ENCODE measurements at places on chromosomes 2 and 18.

DNA sequence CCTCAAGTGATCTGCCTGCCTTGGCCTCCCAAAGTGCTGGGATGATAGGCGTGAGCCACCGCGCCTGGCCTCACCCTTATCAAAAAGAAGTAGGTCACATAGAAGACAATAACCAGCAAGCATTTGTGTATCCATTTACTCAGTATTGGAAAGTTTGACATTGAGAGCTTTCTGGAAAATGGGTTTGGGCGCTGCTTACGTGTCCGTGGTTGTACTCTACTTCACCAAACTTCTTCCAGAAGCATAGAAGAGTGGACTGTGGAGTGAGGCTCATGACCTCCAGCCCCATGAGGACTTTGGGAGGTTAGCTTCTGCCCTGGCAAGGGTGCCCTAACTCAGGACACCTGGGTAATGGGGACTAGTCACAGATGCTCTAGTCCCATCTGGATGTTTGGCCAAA, 3.7 kb upstream of the ODC1 start:
- no peak for DNase-seq

DNA sequence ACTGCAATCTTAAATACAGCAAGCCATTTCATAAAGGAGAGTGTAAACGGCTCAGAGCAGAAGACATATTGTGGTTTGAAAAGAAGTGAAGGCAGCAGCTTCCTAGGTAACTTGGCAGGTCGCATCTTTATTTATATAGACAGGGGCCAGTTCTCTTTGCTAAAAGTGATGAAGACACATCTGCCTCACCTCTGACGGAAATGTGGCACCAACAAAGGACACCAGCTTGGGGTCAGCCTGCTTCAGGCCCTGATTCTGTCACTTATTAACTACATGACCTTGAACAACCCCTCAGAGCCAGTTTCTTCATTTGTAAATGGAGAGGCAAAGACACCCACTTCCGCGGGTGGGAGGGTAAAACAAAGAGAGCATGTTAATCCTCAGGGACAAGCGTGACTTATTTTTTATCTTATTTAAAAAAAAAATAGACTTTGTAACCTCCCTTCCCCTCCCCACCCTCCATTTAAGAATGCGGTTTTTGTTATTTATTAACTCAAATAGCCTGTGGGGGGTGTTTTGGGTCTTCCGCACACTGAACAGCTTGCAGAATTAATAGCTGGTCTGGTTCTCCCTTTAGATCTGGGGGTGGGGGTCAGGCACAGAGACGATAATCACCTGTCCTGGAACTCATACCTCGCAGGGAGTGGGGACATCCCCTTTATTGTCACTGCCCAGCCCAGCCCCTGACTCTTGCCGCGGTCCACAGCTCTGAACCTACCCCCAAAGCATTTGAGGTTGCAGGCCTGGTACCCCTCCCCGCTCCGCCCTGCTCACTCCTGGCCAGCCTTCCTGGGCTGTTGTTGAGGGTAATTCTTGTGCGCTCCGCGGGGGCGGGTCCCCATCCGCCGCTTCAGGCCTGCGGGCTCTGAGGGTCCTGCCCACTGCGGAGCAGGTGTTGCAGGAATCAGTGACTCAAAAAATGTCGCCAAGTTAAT, 64.2 kb upstream of the TMEM17 start:
- no peak for DNase-seq

GRCh38 chr2:165002638-165003037, 47.3 kb upstream of the SLC38A11 start:
- DNase-seq: no peak

- peak; percentile 28 for DNase-seq
Measured at GRCh38 chr2:206250041-206250897, 24.2 kb upstream of the ZDBF2 start.

- DNase-seq: no peak
Measured at GRCh38 chr2:204312105-204312504, 233.2 kb upstream of the PARD3B start.

- DNase-seq: no peak
Measured at GRCh38 chr2:237568121-237568660, 1.8 kb downstream of the PRLH start.

- no peak for DNase-seq
Measured at GRCh38 chr18:12604445-12605007, 53.4 kb downstream of the SPIRE1 start.

DNA sequence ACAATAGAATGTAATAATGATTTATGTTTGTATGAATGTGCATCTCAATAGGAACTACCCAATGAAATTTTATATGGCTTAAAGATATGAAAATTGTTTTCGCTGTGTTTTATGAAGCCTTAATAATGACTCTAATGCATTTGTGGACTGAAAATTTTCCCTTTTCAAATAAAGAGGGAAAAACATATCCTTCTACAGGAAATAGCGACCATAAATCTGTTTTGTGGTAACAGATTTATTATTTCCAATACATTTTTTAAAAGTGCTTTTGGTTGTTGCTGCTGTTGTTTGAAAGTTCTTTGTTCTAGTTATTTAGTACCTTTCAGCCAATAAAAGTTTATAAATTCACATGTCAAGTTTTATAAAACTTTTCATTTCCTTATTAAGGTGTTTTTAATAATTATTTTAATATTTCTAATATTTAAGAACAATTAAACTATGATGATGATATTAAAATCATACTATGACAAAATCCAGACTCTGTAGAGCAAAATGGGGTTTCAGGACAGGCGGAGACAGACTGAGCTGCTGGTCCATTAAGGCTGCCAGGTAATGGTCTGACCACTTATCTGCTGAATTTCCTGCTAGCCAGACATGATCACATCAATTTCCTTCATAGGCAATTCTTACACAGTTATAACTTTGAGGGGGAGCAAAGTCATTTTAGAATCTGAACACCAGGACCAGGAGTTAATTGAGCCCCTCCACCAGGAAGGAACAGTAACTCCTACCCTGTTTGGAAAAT, 65.7 kb upstream of the NEUROD1 start:
- no peak for DNase-seq

DNA sequence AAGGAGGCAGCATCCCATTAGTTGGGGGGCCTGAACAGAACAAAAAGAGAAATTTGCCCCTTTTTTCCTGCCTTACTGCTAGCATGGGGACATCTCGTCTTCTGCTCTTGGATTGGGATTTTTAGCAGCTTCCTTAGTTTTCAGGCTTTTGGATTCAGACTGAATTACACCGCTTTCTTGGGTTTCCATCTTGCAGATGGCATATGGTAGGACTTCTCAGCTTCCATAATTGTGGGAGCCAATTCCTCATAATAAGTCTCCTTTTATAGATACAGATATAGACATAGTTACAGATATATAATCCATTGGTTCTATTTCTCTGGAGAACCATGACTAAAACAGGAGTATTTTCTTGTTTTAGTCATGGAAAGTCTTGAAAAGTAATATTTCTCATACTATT, 5.2 kb upstream of the RAPGEF4 start:
- DNase-seq: no peak

DNA sequence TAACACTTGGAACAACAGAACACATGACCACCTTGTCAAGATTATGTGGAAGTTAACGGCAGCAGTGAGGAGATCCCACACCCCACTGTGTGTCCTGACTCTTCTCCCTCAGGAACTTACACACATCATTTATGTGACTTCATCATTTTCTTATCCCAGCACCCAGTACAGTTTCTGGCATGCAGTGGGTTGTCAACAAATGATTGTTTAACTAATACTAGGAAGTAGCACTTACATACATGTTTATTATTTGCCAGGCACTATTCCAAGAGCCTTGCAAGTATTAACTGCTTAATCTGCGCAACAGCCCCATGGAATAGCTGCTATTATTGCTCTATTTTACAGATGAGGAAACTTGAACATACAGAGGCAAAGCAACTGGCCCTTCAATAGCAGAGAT, 391.5 kb downstream of the TXNL1 start:
- DNase-seq: no peak

DNA sequence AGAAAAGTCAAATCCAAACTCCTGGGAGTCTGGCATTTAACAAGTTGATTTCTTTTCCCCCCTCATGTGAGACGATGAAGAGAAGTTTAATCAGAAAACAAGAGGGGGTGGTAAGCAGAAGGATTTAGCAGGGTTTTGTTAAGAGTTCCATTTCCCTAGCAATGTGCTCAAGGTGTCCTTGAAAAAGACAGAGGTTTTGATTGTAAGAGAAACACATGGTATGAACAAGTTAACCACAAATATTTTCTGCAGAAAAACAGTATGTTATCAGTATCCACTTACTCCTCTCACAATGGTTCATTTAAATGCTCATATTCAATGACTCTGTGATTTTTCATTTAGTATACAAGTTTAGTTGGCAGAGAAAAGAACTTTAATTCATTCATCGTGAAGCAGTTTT, 26.8 kb downstream of the LAMA1 start:
- no peak for DNase-seq

DNA sequence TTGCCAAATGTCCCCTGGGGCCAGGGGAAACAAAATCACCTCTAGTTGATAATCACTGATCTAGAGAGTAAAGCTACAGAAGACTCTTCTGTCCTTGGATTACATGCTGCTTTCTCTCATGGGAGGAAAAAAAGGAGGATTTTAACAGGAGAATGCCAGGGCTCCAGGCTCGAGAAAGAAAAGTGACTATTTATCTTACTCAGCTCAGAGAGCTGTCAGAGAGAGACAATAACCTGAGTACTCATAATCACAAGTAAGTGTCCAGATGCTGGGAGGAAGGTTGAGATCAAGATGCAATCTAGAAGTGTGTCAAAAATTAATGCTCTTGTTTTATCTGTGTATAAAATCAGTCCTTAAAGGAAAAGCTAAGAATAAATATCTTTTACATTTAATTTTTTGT, 133.3 kb downstream of the PTRHD1 start:
- no peak for DNase-seq

GRCh38 chr2:146801886-146802285, 1042.9 kb upstream of the ACVR2A start:
- no peak for DNase-seq

DNA sequence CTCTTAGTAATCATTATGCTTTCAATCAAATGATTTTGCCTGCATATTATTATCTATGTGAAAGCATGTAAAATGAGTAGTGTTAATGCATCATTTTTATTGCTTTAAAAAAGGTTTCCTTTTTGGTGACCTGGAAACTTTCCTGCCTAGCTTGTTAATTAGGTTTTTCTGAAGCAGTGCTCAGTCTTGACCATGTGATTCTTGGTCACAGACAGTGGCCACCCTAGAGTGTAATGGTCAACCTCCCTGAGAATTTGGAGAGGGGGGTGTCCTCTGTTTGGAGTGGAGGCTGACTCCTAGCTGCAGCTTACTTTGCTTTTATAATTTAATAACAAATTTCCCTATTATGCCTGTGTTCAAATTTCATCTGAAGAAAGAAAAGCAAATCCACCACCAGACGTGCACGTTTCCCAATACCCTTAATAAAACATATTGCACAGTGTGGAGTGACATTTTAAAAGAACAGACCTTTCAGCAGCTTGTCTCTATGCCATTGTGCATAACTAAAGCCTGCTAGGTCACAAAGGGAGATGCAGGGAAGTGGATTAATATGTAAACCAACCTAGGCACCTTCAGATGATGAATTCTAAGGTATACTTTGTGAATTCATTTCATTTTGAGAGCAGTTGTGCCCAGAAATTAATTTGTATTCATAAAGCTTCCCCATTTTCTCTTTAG, 130.6 kb downstream of the RPRM start:
- DNase-seq: no peak

GRCh38 chr18:55462652-55463051, 125.3 kb downstream of the TCF4 start:
- DNase-seq: no peak

DNA sequence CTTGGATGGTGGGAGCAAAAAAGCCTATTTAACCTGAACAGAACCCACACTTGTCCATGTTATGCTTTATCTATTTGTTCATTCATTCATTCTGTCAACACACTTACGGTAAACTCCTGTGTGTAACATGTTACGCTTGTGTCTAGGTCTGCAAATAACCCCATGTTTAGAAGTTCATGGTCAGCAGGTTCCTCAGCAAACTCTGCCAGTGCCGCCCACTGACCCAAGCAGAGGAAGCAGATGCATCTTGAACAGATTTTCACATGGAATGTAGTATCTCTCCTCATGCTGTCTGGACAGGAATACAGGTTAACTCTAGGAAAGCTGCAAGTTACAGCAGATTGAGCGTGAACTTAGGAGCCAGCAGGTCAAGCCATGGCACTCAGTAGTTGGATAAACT, 213.7 kb upstream of the COPS8 start:
- DNase-seq: no peak

- DNase-seq: no peak
Measured at GRCh38 chr18:79515944-79516351, 120.2 kb downstream of the NFATC1 start.

GRCh38 chr2:72148003-72148836, 558 bp upstream of the CYP26B1 start:
- no peak for DNase-seq

GRCh38 chr2:46299365-46300263, 2.4 kb downstream of the EPAS1 start:
- DNase-seq: no peak

DNA sequence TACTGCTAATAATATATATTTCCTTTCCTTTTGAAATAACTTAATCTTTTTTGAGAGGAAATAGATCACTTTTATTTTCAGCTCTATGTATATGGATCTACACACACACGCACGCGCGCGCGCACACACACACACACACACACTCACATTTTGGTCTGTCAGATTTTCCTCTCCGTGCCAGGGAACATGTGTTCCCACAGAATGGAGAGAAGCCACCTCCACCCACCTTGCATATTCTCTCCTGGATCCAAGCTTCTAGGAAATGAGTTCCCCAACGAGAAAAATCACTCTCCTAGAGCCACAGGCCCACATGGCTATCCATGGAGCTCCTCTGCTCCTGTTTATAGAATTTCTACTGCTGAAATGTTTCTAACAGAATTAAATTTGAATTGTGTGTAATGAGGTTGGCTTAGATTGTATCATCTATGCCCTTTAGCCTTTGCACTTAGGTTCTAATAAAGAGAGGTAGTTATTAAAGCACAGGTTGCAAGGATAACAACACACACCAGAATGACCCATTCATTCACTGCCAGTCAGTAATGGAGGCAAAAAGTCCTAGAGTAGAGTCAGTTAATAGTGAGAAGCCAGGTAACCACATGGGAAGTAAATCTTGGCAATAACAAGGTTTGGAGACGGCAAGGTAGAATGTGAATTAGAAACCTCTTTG, 19.7 kb downstream of the IFIH1 start:
- no peak for DNase-seq

- DNase-seq: no peak
Measured at GRCh38 chr2:48249025-48249424, 280.9 kb upstream of the STON1 start.

- no peak for DNase-seq
Measured at GRCh38 chr18:75159646-75160356, 49.1 kb downstream of the PTGR3 start.

DNA sequence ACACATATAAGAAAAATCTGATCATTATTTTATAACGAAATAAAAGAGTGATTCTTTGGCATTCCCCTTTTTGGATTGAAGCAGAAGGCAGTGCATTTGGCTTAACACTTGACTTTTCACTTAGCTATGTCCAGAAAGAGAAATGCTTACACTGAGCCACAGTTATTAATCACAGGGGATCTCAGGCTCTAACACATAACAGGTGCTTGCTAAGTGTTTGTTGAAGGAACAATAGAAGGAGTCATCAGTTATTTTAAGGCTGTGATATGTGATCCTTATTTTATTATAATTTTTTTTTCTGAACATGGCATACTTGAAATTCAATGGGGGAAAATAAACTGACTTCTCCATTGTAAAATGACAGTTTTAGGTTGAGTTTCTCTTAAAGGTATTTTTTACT, 209.5 kb downstream of the UBE2E3 start:
- DNase-seq: no peak

- no peak for DNase-seq
Measured at GRCh38 chr18:38698088-38698487, 1132.5 kb upstream of the CELF4 start.
